Fibroblast of the aortic adventitia (primary cell): ENCODE measurements at places on chromosomes 11 and 22. TPM values are rescaled to one million over a fixed set of nuclear protein-coding genes. Genes with fewer than 3 reads are reported as not detected.

The GSTP1 gene
- total RNA-seq, result 172 and 538 TPM in 2 replicates

The ACRV1 gene
- not detected in 2 replicates for total RNA-seq

The OSBP2 gene
- total RNA-seq, result 1.3 and 11.1 TPM in 2 replicates

The TRIM51 gene
- not detected in 2 replicates for total RNA-seq

The NPTXR gene
- total RNA-seq, result 1.3 and 2.0 TPM in 2 replicates

The PATE2 gene
- total RNA-seq, result 0.18 and 3.2 TPM in 2 replicates

The SCGB1A1 gene
- not detected in 2 replicates for total RNA-seq

The C11orf91 gene
- total RNA-seq, result not detected in 2 replicates

The SYT12 gene
- 0.09 TPM in 1 of 2 replicates, not detected in the other for total RNA-seq

The GNAZ gene
- total RNA-seq, result 1.3 and 3.1 TPM in 2 replicates

The CADM1 gene
- total RNA-seq, result 0.16 and 0.45 TPM in 2 replicates

The OR4A16 gene
- not detected in 2 replicates for total RNA-seq

The OR2D2 gene
- total RNA-seq, result 0.09 TPM in 1 of 2 replicates, not detected in the other

The KRTAP5-8 gene
- total RNA-seq, result not detected in 2 replicates

The MIOX gene
- total RNA-seq, result not detected in 2 replicates

The F2 gene
- total RNA-seq, result not detected in 2 replicates

The BATF2 gene
- 0.25 and 0.45 TPM in 2 replicates for total RNA-seq

The CHRM1 gene
- not detected in 2 replicates for total RNA-seq

The OR51B2 gene
- total RNA-seq, result not detected in 2 replicates

The KCNE3 gene
- 0.18 and 5.9 TPM in 2 replicates for total RNA-seq

The NCF4 gene
- total RNA-seq, result not detected in 2 replicates

The OR4D6 gene
- total RNA-seq, result not detected in 2 replicates

The APOBEC3B gene
- total RNA-seq, result 0.90 and 6.8 TPM in 2 replicates

The SLC25A1 gene
- 53.2 and 53.4 TPM in 2 replicates for total RNA-seq

The MUC6 gene
- under 0.01 TPM in 1 of 2 replicates, not detected in the other for total RNA-seq

The ADAMTS8 gene
- total RNA-seq, result 2.6 TPM in 1 of 2 replicates, not detected in the other

The BIK gene
- total RNA-seq, result not detected in 2 replicates

The NEAT1 gene
- 527 and 883 TPM in 2 replicates for total RNA-seq

The TMA7B gene
- not detected in 2 replicates for total RNA-seq

The KCNJ5 gene
- 0.09 TPM in 1 of 2 replicates, not detected in the other for total RNA-seq

The SEC14L3 gene
- not detected in 2 replicates for total RNA-seq

The JHY gene
- total RNA-seq, result 5.2 and 9.3 TPM in 2 replicates

The KRTAP5-4 gene
- total RNA-seq, result not detected in 2 replicates

The ADM2 gene
- 2.5 and 8.0 TPM in 2 replicates for total RNA-seq

The SLC35E4 gene
- 5.1 and 19.7 TPM in 2 replicates for total RNA-seq

The FAM111B gene
- 0.41 and 42.9 TPM in 2 replicates for total RNA-seq

The INS gene
- total RNA-seq, result not detected in 2 replicates

The RIMBP3B gene
- 0.09 TPM in 1 of 2 replicates, not detected in the other for total RNA-seq

The DEFB131B gene
- not detected in 2 replicates for total RNA-seq

The OR5AR1 gene
- not detected in 2 replicates for total RNA-seq

The CSF2RB gene
- total RNA-seq, result 0.81 and 0.98 TPM in 2 replicates

The PLA2G3 gene
- 0.08 and 0.09 TPM in 2 replicates for total RNA-seq

The SELENOH gene
- total RNA-seq, result 63.4 and 139 TPM in 2 replicates

The SAA1 gene
- not detected in 2 replicates for total RNA-seq

The SCGB1D2 gene
- total RNA-seq, result not detected in 2 replicates

The PYGM gene
- 0.63 and 1.7 TPM in 2 replicates for total RNA-seq

The DDIAS gene
- 0.16 and 14.3 TPM in 2 replicates for total RNA-seq

The RAB36 gene
- total RNA-seq, result 3.5 and 4.6 TPM in 2 replicates

The MMP10 gene
- total RNA-seq, result 3.6 TPM in 1 of 2 replicates, not detected in the other

The PNPLA2 gene
- total RNA-seq, result 20.0 and 27.7 TPM in 2 replicates

The TMPRSS13 gene
- not detected in 2 replicates for total RNA-seq

The TCN1 gene
- total RNA-seq, result not detected in 2 replicates

The SGSM1 gene
- total RNA-seq, result not detected in 2 replicates

The FDXACB1 gene
- 0.98 and 3.7 TPM in 2 replicates for total RNA-seq

The SLC16A8 gene
- 0.18 and 1.6 TPM in 2 replicates for total RNA-seq

The RPS19BP1 gene
- 39.6 and 108 TPM in 2 replicates for total RNA-seq

The ART1 gene
- not detected in 2 replicates for total RNA-seq
